Ascending aorta (tissue), 2 donors: ENCODE measurements at places on chromosomes 1 and 21. TPM values are rescaled to one million over a fixed set of nuclear protein-coding genes. Genes with fewer than 3 reads are reported as not detected.
A peak's percentile ranks its signal among the peaks of the same experiment; 100 is the strongest.

DNA sequence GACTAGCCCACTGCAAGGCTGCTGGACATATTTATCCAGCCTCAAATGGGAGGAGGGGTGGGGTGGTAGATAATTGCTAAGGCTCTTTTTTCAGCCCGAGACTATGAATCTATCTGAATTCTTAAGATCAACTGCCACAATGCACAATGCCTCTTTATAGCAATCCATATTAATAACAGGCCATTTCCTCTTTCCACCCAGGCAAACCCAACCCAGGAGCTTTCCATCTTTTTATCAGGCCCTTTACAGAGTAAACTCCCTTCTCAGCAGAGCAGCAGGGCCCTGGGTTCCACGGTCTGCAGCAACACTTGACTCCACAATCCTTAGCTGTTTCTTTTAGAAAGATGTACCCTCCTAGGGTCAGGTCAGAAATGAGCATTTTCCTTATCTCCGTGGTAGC, 806 bp downstream of the DDOST start:
- H3K36me3 ChIP-seq: peaks cover 35% of the 10 kb centered on the region
- no peak for DNase-seq
- peak overlapping the region; percentile 87 for H3K4me3 ChIP-seq
- H3K4me1 ChIP-seq: peaks cover 6% of the 10 kb centered on the region

MRPL55 gene
- 23.6 TPM for total RNA-seq

GRCh38 chr1:179516976-179517705, 58.6 kb downstream of the NPHS2 start:
- DNase-seq: no peak
- no peak overlapping the region for H3K27ac ChIP-seq
- H3K36me3 ChIP-seq: no peaks in the 10 kb centered on the region
- H3K4me1 ChIP-seq: no peaks in the 10 kb centered on the region

GRCh38 chr1:80457409-80457808, 1343.3 kb upstream of the ADGRL2 start:
- DNase-seq: no peak
- no peaks in the 10 kb centered on the region for H3K4me1 ChIP-seq
- H3K36me3 ChIP-seq: no peaks in the 10 kb centered on the region
- H3K27ac ChIP-seq: no peak overlapping the region

TSTD1 gene
- not detected for total RNA-seq

DNA sequence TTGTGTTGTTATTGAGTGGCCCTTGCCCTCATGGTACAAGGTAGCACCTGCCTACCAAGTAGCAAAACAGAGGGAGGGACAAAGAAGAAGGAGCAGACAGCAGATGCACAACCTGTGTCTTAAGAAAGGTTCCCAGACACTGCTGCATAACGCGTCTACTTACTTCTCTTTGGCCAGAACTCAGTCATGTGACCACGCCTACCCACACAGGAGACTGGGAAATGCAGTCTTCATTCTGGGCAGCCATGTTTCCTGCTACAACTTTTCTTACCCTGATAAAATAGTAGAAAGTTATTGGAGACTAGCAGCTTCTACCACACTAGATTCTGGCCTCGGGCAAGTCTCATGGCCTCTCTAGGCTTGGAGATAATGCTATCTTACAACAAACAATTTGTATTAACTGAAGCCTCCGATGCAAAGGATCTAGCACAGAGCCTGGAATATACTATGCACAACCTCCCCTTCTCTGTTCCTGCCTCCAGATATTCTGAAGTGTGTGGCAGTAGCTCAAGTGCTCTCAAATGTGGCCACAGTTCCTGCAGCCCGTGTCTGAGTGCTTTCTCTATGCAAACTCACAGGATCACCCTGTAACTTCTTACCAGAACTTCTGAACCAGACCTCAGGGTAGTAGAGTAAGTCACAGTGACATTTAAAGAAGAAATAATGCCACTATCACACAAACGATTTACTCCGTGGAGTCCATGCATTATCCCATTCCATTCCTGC, 34.1 kb upstream of the BTG2 start:
- H3K4me1 ChIP-seq: peaks cover 15% of the 10 kb centered on the region
- no peak overlapping the region for H3K4me3 ChIP-seq
- H3K27me3 ChIP-seq: no peaks in the 10 kb centered on the region
- peak; percentile 89 for DNase-seq

NID1 gene
- 172 TPM for total RNA-seq

- no peaks in the 10 kb centered on the region for H3K4me1 ChIP-seq
- H3K27ac ChIP-seq: no peak overlapping the region
- no peak overlapping the region for H3K4me3 ChIP-seq
Measured at GRCh38 chr1:219476116-219476515, 136.8 kb downstream of the ZC3H11B start.

DNA sequence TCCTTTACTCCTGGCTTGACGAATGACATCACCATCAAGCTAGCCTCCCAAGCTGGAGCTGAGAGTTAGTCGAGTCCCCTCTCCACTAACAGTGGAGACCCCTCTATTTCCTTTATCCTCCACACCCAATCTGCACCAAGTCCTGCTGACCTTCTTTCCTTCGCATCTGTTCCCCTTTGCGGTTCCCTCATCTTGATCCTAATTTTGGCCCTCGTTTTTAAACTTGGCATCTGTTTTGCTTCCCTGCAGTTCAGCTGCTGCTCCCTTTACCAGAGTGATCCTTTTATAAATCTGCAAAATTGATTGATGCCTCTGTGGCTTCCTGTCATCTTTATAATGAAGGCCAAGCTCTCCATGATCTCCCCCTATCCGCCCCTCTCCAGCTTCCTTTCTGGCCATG, 49.0 kb upstream of the TSPAN2 start:
- no peak for DNase-seq
- peaks cover 16% of the 10 kb centered on the region for H3K4me1 ChIP-seq
- no peaks in the 10 kb centered on the region for H3K36me3 ChIP-seq
- H3K27ac ChIP-seq: peak overlapping the region; percentile 92

GRCh38 chr21:45146306-45146705, 71.9 kb downstream of the ADARB1 start:
- peaks cover 17% of the 10 kb centered on the region for H3K36me3 ChIP-seq
- H3K27ac ChIP-seq: no peak overlapping the region
- no peaks in the 10 kb centered on the region for H3K4me1 ChIP-seq
- no peak overlapping the region for H3K4me3 ChIP-seq
- DNase-seq: no peak
- H3K27me3 ChIP-seq: no peaks in the 10 kb centered on the region

DNA sequence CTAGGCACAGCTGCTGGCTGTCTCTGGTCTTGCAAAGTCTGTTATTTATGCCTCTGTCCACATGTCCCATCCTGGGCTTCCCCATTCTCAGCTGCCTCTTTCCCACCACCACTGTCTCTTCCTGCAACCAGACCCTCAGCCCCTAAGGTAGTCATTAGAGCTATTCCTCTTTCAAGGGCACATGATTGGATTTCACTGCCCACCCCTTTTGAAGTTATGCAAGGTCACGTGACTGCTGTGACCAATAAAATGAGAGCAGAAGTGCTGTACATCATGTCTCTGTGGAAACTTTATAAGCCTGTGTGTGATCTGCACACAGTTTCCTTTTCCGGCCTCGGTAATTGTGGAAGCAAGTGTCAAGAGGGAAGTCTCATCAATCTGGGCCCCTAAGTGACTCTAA, 136.6 kb upstream of the HMGB4 start:
- DNase-seq: no peak
- H3K27me3 ChIP-seq: no peaks in the 10 kb centered on the region
- H3K27ac ChIP-seq: no peak overlapping the region
- no peaks in the 10 kb centered on the region for H3K36me3 ChIP-seq

- H3K27me3 ChIP-seq: no peaks in the 10 kb centered on the region
- peak overlapping the region; percentile 30 for H3K4me3 ChIP-seq
- no peaks in the 10 kb centered on the region for H3K36me3 ChIP-seq
- DNase-seq: no peak
Measured at GRCh38 chr1:27572679-27573426, 31.1 kb downstream of the AHDC1 start.
